Retinal pigment epithelial cell (primary cell): ENCODE measurements at places on chromosomes 4 and X.
A peak's percentile ranks its signal among the peaks of the same experiment; 100 is the strongest.

GRCh38 chr4:145301386-145302080, 121.1 kb upstream of the OTUD4 start:
- no peak for DNase-seq

DNA sequence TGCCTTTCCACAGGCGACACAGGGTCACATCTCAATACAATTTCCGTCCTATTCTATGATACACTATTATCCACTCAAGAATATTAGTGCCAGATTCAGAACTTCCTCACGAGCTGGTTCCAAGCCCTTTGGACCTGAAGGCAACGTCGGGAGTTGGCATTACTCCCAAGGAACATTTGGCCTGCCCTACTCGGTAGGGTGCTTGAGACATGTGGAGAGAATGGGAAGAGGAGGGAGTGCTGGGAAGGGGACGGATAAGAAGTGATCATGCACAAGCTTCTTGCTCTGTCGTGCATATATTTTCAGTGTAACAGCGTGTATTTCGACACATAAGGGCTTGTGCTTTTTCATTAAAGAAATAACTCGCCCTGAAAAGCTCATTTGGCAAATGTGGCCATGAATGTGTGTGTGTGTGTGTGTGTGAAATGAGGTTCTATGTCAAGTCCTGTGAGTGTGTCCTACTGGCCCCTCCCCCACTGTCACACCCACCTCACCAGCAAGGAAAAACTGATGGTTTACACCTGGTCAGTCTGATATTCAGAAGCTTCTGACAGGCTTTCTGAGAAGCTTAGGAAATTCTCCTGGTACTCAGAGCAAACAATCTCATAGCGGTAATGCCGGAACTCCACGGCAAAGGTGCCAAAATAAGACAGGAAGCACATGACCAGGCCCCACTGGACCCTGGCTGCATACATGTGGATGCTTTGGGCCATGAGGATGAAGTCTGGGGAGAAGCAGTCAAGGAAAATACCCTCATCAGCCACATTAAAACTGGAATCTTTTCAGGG, 54.8 kb downstream of the ENOPH1 start:
- DNase-seq: no peak

DNA sequence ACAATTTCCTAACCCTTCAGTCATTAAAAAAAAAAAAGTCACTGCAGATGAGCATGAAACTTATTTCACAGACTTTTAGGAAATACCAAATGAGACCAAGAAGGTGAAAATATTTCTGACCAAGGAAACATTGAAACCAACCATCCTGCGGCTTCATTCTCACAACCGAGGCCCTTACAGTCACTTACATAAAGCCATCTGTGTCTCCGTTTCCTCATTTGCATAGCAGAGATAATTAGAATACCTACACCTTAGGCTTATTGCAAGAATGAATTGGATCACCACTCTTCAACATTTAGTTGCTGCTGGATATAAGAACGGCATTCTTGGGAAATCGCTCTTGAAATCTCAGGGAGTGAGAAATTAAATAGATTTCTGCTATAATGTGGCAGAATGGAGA, 356.2 kb downstream of the HS3ST1 start:
- no peak for DNase-seq

- no peak for DNase-seq
Measured at GRCh38 chr4:106450249-106450648, 81.7 kb upstream of the GIMD1 start.

GRCh38 chr4:36609661-36610060, 328.2 kb downstream of the DTHD1 start:
- no peak for DNase-seq

DNA sequence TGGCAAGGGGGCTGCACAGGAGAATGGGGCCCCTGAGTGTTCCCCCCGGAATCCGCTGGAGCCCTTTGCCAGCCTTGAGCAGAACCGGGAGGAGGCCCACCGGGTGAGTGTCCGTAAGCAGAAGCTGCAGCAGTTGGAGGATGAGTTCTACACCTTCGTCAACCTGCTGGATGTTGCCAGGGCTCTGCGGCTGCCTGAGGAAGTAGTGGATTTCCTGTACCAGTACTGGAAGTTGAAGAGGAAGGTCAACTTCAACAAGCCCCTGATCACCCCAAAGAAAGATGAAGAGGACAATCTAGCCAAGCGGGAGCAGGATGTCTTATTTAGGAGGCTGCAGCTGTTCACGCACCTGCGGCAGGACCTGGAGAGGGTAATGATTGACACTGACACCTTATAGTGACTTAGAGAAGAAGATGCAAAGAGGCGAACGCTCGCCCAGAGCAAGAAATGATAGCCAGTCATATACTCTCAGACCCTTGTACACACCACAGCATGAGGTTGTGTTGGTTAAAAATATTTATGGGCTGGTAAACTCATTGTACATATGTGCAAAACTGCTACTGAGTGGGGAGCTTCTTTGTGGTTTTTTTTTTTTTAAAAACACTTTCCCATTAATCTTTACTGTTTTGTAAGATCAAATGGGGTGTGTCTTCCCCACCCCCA, 52.5 kb downstream of the JADE1 start:
- DNase-seq: no peak

GRCh38 chrX:69546417-69546816, 42.3 kb downstream of the NALF2 start:
- no peak for DNase-seq

DNA sequence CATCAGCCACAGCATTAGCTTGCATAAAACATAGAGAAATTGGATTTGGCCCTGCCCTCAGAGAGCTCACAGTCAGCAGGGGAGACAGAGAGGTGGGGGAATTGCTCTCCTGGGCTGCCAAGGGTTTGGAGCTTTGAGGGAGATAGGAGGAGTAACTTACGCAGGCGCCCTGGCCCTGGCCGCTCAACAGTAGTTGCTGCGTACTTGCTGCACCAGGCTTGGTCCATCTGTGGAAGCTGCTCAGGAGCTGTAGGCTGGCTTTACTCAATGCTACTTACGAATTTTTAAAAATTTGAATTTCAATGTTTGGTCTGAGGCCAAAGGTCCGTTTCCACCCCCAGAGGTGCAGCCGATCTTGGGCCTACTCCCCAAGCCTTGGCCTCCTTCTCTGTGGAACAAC, 83.3 kb downstream of the CPZ start:
- no peak for DNase-seq

DNA sequence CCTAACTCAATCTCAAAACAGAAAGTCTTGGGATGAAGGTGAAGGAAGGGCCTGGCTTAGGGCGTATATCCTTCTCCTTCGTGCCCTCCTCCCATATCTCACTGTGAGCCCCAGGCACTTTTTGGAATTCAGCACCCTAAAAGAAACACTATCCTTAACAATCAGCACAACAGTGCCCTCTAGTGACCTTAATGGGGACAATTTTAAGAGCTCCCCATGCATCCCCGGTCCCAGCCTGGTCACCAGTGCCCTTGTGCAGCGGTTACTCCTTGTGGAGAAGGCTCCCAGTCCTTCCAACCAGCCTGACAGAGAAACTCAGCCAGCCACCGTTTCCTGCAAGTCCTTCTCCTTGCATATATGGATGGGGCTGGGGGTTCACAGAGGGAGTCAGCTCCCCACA, 4.2 kb downstream of the PAK3 start:
- DNase-seq: no peak

DNA sequence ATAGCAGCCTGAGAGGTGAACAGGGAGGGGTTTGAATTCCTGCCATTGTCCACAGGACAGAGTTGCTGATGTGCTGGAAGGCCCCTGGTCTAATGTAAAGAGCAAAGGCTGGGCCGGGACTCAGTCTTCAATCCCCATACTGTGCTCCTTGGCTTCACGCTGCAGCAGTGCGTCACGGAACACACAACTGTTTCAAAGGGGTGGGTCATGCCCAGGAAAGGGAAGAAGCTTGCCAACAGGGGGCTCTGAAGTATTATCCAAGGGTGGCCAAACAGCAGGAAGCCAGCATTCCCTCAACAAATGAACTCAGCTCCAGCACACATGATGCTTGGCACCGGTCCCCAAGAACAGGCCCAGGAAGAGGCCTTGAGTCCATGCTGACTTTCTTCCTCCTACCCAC, 122.5 kb downstream of the NFKB1 start:
- no peak for DNase-seq

DNA sequence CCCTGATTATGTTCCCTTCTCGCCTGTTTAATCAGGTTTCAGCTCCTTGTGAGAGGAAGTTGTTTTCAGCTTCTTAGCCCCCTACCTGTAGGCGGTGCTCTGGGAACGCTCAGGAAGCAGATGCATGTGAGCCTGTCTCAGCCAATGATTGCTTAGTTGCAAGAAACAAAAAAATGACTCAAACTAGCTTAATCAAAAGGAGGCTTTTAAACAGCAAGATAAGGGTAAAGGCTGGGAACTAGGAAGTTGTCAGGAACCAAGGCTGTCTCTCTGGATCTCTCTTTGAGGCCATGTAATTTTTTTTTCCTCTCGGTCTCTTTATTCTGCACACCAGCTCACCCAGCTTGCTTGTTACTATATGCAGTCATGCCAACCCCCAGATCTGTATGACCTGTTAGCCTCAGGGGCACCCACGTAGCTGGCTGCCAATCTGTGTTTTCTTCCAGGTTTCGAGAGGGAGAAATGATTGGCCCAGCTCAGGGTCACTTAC, 109.1 kb downstream of the PTTG2 start:
- no peak for DNase-seq

GRCh38 chr4:159360549-159360948, 257.7 kb downstream of the RAPGEF2 start:
- peak; percentile 64 for DNase-seq

DNA sequence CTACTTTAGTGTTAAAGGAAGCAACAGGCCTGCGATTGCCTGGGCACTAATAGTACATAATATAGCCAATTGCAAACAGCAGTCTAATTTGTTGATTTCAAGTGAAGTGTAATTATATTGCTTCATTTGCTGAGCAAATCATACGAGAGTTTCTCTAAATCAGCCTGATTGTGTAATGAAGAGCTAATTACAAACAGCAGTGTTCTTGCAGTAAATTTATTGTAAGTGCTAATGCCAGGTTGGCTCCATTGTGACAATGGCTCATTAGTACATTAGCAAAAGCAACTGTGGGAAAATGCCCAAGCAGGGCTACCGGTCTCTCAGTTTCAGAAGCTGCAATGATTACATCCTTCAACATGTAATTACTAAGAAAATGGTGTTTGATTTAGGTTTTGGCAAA, 591.5 kb downstream of the GALNTL6 start:
- DNase-seq: no peak

GRCh38 chr4:177308125-177308524, 1.5 kb upstream of the NEIL3 start:
- no peak for DNase-seq

DNA sequence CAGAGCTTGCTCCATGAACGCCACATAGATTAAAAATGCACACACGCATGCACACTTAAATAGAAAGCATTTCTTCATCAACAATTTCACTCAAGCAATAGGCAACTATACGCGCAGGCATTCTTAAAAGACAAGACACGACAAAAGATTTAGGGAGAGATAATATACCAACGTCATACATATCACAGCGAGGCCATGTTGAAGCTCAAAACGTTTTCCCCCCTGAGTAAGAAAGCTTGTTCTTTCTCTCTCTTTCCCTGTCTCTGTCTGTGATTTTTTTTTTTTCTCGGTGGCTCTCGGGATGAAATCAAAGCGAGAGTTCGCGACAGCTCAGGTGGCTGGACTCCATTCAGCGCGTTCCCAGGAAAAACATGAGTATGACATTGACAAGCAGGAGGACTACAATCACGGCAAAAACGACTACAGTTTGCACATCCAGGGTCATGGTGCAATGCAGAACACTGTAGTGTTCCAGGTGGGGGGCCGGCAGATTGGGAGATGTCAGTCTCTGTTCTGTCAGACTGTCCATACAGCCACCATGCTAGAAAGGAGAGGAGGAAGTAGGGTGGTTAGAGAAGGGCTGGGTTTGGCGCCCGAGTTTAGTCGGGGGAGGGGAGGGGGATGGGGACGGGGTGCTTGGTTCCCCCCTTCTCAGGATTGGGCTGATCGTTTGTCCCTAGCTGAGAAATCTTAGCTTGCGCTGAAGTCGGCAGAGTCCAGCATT, 30.7 kb downstream of the ARHGEF9 start:
- DNase-seq: no peak

DNA sequence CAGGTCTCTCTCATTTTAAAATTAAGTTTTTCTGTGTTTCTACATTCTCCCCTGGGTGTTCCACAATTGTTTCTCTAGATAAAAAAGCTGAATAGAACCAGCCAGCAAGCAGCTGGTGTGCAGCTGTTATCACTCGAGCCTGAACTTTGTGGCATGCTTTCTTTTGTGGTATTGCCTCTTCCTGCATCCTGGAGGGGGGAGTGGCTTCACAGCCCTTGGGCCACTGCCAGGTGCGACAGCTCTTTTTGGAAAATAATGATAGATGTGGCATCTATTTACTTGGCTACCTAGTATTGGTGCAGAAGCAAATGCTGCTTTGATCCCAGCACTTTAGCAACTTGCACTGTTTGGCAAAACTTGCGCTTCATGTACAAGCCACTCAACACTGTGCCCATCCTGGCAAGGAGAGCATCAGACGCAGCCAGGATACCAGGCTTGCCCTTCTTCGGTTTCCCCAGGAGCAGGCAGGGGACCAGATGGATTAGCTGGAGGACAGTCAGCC, 69.4 kb downstream of the HMGB2 start:
- no peak for DNase-seq

GRCh38 chr4:40916880-40917279, 167.1 kb downstream of the NSUN7 start:
- DNase-seq: no peak

- no peak for DNase-seq
Measured at GRCh38 chr4:169615467-169616106, 3.2 kb upstream of the NEK1 start.

- peak; percentile 82 for DNase-seq
Measured at GRCh38 chr4:186829740-186830449, 106.2 kb upstream of the FAT1 start.

- DNase-seq: no peak
Measured at GRCh38 chrX:134625315-134625718, 33.0 kb downstream of the PLAC1 start.

- no peak for DNase-seq
Measured at GRCh38 chr4:74364652-74365491, at the start of gene EREG. TSS of gene EREG (plus strand) at chr4:74365145. CDS start at chr4:74365309, 164 bp downstream.

DNA sequence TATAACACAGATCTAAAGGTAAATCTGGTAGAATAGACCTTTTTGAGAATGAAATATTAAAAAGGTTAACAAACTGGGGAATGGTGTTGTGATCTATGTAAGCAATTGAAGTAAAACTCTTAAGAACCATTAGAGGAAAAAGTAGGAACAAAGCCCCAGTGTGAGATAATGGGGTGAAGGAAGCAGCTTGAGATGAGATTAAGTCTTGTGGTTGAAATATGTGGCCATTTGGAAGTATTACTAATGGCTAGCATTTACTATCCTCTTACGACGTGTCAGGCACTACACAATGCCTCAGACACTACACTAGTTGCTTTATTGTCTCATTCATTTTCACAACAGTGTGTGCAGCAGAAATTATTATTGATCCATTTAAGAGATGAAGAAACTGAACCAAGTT, 25.9 kb upstream of the NDNF start:
- no peak for DNase-seq

DNA sequence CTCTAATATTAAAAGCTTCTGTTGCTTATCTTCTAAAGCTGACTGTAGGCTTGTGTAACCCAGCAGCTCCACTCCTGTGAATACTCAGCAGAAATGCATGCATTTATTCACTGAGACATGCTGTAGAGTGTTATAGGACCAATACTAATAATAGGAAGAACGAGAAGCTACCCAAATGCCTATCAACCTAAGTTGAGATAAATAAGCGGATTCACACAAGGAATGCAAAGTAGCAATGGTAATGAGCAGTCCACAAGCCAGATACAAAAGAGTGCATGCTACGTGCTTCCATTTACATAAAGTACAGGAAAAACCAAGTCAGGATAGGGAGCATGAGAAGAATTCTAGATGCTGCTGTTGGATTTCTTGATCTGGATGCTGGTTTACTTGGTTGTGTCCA, 155.9 kb downstream of the AASDH start:
- DNase-seq: no peak
